ENCODE measurements at places on chromosomes 5 and 9. TPM values are rescaled to one million over a fixed set of nuclear protein-coding genes. Genes with fewer than 3 reads are reported as not detected.

GRCh38 chr9:137044502-137045177 lies 1.3 kb downstream of the NPDC1 start:
- DNase-seq: peak; percentile 68

- DNase-seq: no peak
Observed at GRCh38 chr9:72203205-72203803, 54.1 kb downstream of the GDA start.

- no peak for DNase-seq
Observed at GRCh38 chr9:91678807-91679580, 255.4 kb upstream of the NFIL3 start.

- no peak for DNase-seq
Observed at GRCh38 chr9:111414406-111414805, 69.8 kb downstream of the ECPAS start.

DNA sequence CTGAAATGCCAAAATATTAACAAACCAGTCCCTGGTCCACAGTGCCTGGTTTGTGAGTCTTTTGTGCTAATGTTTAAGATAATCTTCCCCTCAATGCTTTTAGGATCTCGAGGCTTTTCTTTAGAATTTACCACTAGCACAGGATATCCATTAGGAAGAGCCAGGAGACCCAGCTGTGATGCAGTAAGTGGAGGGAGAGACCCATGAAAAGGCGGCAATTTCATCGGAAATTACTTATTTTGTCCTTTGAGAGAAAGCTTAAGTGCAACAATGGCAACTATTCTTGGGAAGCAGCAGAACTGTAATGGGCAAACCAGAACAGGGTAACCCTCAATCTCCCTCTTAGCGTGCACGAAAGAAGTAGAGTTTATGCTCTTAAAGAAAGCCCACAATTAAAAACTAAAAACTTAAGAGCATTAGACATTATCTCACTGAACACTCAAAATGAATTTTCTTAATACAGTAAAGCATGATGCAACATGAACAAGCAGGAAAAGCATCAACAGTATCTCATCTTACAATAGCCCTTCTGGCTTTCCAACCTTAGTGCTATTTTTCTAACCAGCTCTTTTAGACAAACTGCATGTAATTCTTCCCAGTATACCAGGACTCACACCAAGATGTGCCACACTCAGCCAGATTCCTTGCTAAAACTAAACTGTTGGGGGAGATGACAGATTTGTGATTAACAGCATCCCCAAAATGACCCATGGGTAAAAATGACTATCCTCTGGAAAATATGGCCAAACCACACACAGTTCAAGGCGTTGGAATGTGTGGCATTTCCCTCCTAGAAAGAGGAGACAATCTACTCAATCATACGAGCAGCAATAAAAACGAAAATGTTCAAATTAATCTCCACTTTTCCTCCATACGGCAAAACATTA lies 36.4 kb downstream of the PWWP2A start:
- no peak for DNase-seq

The PTGS1 gene
- 0.41 TPM for total RNA-seq

The IPO11 gene
- 39.9 TPM for total RNA-seq

The NDUFA8 gene
- 33.8 TPM for total RNA-seq

The NRG2 gene
- 5.3 TPM for total RNA-seq

The PIP5KL1 gene
- 6.1 TPM for total RNA-seq

The SURF4 gene
- 91.3 TPM for total RNA-seq

The PTGR1 gene
- 12.2 TPM for total RNA-seq
